ENCODE measurements at places on chromosomes 4 and X.

- peak; percentile 32 for DNase-seq
Observed at GRCh38 chrX:134026565-134027311, 41.3 kb upstream of the GPC3 start.

DNA sequence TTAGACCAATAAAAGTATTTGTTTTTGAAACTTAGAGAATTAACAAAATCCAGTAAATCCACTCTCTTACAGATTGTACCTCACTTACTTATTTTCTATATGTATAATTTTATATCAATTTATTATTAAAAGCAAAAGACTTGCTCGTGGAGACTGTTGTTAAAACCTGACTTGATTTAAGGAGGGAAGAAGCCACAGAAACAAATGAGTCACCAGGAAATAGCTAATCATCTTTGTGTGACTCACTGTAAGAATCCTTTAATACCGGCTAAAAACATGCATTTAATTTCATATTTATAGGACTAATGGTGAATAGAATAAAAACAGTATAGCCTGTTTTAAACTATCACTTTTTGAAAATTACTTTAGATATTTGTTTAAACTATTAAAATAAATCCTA is 29.9 kb upstream of the UBE2NL start:
- no peak for DNase-seq

GRCh38 chrX:136710325-136710951 is 62.5 kb downstream of the CD40LG start:
- no peak for DNase-seq

GRCh38 chrX:41619221-41619620 is 69.6 kb upstream of the GPR34 start:
- no peak for DNase-seq

DNA sequence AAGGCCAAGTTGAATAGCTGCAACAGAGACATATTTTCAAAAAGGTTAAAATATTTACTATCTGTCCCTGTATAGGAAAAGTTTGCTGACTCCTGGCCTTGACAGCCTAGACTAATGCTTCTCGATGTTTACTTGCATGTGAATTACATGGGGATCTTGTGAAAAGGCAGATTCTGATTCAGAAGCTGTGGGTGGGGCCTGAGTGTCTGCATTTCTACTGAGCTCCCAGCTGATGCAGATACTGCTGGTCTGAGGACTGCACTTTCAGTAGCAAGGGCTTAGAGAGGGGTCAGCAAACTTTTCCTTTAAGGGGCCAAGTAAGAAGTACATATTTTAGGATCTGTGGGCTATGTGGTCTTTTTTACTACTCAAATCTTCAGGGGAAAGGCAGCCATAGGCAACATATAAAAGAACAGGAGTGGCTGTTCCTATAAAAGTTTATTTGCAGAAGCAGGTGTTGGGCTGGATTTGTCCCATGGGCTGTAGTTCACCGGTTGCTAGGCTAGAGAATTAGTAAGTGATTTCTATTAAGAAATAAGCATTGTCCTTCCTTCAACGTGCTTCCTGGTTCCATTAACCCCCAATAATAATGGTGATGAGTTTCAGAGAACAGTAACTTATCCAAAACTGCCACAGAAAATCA is 97.2 kb upstream of the PDE5A start:
- no peak for DNase-seq

DNA sequence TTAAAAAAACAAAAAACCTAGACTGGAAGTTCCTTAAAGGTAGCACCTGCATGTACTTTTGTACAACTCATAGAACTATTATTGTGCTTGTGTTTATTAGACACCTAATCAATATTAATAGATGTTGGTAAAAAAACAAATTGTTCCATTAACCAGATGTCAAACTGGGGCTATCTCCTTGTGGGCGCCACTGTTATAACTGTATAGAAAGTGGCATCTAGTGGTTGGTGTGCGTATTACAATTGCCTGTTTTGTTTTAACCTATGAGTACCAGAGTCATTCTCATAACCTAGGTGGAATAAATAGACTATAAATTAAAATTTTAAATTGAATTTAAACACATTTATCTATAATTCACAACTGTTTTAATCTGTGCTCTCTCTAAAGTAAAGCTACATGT is 97.4 kb downstream of the COL4A5 start:
- no peak for DNase-seq

- no peak for DNase-seq
Observed at GRCh38 chr4:70613306-70614183, 15.0 kb upstream of the ENAM start.

DNA sequence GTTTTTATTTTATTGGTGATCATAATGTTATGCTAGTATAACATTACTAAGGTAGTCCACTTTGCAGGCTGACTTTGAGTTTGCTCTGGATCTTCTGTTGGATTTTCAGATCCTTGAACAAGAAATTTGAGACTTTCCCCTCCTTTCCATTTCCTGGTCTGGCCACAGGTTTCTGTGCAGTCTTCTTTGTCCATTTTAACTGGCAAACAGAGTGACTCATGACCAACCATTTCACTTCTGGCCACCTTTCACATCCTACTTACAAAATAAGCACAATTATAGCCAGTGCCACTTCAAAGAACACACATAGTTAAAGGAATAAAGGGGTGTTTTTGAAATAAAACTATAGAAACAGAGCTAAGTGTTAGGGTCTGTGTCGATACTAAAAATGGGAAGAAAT is 8.4 kb downstream of the ANK2 start:
- DNase-seq = no peak

DNA sequence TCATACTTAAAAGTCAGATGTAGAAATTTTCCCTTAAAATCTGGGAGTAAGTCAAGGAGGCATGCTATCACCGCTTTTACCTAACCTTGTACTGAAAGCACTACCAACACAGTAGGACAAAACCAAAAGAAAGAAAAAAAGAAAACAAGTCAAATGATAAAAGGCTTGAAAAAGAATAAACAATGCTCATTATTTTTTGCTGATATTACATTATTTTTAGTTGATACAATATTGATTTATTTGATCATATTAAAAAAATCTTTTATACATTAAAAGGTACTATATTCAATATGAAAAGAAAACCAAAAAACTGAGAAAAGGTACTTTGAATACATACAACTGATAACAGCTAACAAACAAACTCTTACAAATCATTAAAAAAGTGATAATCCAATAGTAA is 164.3 kb downstream of the FAM13A start:
- no peak for DNase-seq

GRCh38 chr4:152719801-152720556 is 40.2 kb upstream of the TMEM154 start:
- DNase-seq = no peak

GRCh38 chr4:10738826-10739489 is 54.4 kb upstream of the CLNK start:
- DNase-seq = no peak

GRCh38 chr4:54902271-54902670 is 223.1 kb downstream of the KDR start:
- no peak for DNase-seq

GRCh38 chr4:153024466-153024865 is 88.3 kb downstream of the FHDC1 start:
- DNase-seq = no peak

GRCh38 chr4:109976189-109976588 is 63.5 kb downstream of the EGF start:
- no peak for DNase-seq

DNA sequence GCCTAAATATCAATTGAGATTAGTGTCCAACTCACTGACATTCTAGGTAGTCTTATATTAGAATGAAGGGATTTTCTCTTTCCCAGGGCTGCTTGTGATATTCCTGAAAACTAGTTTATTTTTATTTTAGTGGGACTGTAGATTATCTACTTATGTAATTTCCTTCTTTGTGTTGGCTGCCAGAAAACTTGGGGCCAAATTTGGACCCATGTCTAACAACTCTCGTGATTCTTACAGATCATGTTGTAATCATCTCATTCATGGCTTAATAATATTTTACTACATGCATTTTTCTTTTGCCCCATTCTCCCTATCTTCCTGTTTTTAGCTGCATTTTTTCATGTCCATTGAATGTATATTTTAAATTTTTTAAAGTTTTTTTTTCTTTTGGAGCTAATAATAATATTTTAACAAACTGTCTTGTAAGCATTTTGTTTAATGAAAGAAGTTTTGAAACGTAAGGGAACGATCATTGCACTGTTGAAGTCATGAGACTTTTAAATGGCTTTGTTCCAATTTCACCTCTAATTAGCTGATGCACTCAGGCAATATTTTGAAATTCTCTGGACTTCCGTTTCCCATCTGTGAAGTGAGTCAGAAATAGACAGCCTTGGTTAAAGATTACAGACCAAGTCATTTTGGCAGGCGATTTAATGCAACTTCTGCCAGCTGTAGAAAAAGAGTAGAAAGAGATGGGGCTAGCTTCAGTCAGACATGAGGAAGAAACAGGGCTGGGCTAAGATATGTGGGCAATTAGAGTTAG is 14.3 kb upstream of the TDO2 start:
- DNase-seq = no peak

DNA sequence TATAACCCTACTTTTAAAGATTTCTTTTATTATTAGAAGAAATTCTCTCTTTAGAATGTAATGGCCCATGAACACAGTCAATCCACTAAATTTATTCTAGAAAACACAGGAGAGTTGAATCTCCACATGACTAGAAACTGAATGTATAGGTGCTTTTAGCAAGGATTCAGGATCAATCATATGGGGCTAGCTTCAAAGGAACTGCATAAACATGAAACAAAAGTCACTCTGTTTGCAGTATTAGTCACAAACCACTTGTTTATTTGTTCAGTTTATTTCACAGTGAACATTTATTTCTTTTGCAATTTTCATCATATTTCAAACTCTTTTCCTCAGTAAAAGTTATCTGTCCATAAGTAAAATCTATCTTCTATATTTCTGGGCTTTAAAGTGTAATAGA is 1604.6 kb downstream of the PCDH18 start:
- no peak for DNase-seq

- no peak for DNase-seq
Observed at GRCh38 chr4:158605393-158605792, 66.3 kb downstream of the C4orf46 start.

DNA sequence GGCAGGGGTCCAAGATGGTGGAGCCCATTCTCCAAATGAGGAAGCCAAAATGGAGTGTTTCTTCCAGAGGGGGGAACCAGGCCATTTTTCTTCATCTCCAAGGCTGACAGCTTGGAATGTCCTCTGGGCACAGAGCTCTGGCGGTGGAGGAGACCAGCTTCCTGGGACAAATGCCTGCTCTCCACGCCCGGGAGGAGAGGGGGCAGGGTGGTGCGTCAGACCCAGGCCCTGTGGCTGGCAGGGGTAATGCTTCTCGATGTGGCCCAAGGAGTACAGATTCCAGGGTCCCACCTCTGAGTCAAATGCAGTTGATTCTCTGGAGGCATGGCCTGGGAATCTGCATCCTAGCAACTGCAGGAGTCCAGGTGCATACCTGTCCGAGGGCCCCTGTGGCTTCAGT is 44.6 kb upstream of the ADRA2C start:
- no peak for DNase-seq

DNA sequence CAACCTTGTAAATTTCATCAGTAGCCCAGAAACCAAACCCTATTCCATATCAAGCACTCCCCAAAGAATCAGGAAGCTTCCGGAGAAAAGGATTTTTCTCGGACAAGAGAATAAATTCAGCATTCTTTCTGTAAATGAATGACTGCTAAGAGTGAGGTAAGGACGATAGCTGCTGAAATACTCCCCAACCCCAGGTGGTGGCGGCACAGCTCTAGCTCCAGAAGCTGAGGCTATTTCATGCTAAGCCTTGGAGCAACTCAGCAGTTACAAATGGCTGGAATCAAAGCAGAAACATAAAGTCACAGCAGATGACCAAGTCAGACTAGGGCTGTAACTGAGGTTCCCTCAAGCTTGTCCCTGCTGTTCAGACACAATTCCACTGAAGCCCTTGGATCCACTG is 13.9 kb upstream of the PCDH19 start:
- DNase-seq = no peak

GRCh38 chr4:176735300-176735699 is 57.4 kb downstream of the VEGFC start:
- no peak for DNase-seq

GRCh38 chr4:125262079-125262478 is 52.7 kb upstream of the FAT4 start:
- no peak for DNase-seq

GRCh38 chrX:10415306-10416001 is 204.9 kb downstream of the MID1 start:
- DNase-seq = no peak

GRCh38 chrX:31036895-31037294 is 34.9 kb downstream of the FTHL17 start:
- peak; percentile 60 for DNase-seq

- no peak for DNase-seq
Observed at GRCh38 chrX:123993904-123994635, 32.6 kb downstream of the STAG2 start.

DNA sequence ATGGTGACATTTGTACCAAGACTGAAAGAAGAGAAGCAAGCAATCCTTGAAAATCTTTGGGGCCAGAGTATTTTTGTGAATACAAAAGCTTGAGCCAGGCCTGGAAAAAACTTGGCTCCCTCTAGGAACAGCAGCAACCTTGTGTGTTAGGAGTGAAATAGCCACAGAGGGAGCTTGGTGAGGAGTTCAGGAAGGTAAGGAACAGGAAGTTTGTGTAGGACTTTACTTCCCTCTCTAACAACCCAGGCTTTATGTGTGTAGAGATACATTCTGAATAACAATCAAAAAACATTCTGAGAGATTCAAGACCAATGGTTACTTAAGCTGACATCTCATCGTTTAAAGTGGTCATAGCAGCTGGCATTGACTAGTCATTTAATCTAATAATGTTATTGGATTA is 668.5 kb downstream of the PCDH18 start:
- no peak for DNase-seq

- no peak for DNase-seq
Observed at GRCh38 chr4:55865228-55865806, 11.9 kb downstream of the EXOC1 start.

DNA sequence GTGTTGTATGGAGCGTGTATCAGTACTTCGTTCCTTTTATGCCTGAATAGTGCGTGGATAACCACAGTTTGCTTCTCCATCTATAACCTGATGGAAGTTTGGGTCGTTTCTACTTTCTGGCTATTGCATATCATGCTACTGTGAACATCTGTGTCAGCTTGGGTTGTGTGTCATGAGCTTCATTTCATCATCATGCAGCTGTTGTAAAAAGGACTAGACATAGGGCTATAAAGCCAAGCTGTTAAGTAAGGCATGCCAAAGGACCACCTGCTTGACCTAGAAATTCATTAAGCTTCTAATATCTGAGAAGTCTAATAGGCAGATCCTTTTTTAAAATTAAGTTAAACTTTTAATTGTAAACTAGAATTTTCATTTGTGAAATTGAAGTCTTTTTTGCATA is 18.4 kb downstream of the SMS start:
- no peak for DNase-seq
